ENCODE measurements at places on chromosomes 12 and 14. TPM values are rescaled to one million over a fixed set of nuclear protein-coding genes. Genes with fewer than 3 reads are reported as not detected.

The CEBPE gene
- total RNA-seq: not detected

The PLEKHD1 gene
- 0.07 TPM for total RNA-seq

The GNB3 gene
- total RNA-seq: 0.29 TPM

The A2M gene
- 0.17 TPM for total RNA-seq

The RTL1 gene
- total RNA-seq: not detected

The KRT77 gene
- not detected for total RNA-seq

The OTX2 gene
- total RNA-seq: not detected

The MTERF2 gene
- total RNA-seq: 2.9 TPM

The KRT78 gene
- not detected for total RNA-seq

The FOXA1 gene
- 8.2 TPM for total RNA-seq

The MAP1LC3B2 gene
- total RNA-seq: not detected

The KRT71 gene
- not detected for total RNA-seq

The KCNA5 gene
- not detected for total RNA-seq

The SLC24A4 gene
- total RNA-seq: not detected

The PLBD1 gene
- total RNA-seq: 14.2 TPM

DNA sequence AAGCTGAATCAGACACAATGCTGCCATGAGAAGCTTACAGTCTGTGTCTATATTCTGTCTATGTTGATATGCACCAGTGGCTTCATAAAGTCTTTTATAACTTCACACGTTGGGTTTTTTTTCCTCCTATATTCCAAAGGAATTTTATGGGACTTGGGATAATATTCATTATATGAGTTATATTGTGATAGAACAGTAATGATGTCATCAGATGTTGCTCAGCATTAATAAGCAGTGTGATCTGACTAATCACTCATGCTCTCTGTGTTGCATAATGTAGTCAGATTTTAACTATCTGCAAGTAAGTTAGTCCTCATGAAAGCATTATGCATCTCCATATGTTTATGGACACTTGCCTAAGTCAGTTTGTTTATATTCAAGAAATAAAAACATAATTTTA lies 159.6 kb downstream of the PLCZ1 start:
- DNase-seq: peak; percentile 49

- DNase-seq: no peak
Measured at GRCh38 chr12:48980953-48981756, 3.0 kb downstream of the WNT1 start.

- no peak for DNase-seq
Measured at GRCh38 chr12:92065018-92065499, 80.6 kb downstream of the BTG1 start.

GRCh38 chr14:75198291-75198933 lies 22.0 kb upstream of the TMED10 start:
- DNase-seq: no peak

GRCh38 chr14:68727315-68728047 lies 65.4 kb downstream of the ZFP36L1 start:
- DNase-seq: no peak

DNA sequence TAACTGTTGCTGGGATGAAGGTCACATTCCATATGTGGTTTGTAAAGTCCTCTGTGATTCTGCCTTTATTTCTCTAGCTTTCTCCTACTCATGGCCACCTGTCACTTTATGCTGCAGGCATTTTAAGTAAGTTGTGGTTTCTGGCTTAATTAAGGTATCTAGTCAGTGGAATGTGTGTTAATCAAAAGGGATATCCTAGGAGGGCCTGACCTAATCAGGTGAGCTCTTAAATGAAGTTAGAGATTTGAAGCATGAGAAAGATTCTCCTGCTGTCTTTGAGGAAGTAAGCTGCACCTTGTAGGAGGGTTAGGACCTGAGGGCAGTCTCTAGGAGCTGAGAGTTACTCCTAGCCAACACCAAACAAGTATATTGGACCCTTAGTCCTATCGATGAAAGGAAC lies 90.3 kb downstream of the ETNK1 start:
- DNase-seq: no peak

GRCh38 chr12:129028844-129029243 lies 175.6 kb downstream of the GLT1D1 start:
- DNase-seq: no peak

GRCh38 chr12:42652048-42652447 lies 62.5 kb upstream of the PRICKLE1 start:
- DNase-seq: peak; percentile 30

- DNase-seq: no peak
Measured at GRCh38 chr14:21263284-21264024, 5.8 kb downstream of the HNRNPC start.

GRCh38 chr14:99137913-99138571 lies 134.0 kb downstream of the BCL11B start:
- no peak for DNase-seq

GRCh38 chr12:71780237-71780822 lies 25.7 kb downstream of the RAB21 start:
- no peak for DNase-seq

DNA sequence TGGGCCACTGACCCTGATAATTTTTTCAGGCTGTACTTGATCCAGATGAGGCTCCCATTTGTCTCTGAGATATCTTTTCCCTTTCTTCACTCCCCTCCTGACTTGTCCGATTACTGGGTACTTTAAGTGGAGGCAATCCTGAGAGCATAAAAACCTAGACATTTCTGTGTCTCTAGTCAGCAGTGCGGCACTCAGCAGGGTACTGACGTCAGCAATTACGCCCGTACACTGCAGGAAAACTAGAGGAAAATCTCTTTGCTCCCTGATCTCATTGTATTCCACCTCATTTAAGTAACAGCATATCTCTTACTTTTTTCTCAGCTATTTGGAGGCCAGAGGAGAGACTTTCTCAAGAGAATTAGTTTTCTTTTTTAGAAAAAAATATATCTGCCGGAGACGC lies 315.5 kb upstream of the OR4E1 start:
- no peak for DNase-seq

GRCh38 chr14:100096656-100097055 lies 31.4 kb downstream of the EVL start:
- no peak for DNase-seq

DNA sequence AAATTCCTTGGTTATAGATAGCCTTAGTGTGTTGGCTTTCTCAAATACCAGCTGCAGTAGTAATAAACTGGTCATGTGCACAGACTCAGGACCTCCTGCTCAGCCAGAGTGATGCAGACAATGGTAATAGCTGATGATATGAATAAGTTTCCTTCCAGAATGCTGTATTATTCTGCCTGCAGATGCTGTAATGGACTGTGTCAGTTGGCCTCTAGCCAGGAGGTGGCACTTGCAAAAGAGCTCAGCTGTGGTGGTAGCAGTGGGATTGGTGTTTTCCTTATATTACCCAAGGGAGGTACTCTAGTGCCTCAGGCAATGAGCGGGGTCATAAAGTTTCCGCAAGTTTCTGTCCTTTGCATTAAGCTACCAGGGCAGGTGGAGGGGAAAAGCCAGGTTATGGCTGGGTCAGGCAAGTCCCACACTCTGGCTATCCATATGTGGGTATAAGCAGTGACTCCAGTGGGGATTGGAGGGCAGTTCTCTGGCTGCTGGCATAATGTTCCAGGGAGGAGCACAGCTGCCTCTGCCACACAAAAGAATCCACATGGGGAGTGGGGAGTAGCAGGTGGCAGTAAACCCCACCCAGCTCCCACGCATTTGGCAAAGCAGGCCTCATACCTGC lies 14.0 kb upstream of the MUCL1 start:
- no peak for DNase-seq

- no peak for DNase-seq
Measured at GRCh38 chr14:67018720-67019119, 170.5 kb upstream of the GARIN2 start.

DNA sequence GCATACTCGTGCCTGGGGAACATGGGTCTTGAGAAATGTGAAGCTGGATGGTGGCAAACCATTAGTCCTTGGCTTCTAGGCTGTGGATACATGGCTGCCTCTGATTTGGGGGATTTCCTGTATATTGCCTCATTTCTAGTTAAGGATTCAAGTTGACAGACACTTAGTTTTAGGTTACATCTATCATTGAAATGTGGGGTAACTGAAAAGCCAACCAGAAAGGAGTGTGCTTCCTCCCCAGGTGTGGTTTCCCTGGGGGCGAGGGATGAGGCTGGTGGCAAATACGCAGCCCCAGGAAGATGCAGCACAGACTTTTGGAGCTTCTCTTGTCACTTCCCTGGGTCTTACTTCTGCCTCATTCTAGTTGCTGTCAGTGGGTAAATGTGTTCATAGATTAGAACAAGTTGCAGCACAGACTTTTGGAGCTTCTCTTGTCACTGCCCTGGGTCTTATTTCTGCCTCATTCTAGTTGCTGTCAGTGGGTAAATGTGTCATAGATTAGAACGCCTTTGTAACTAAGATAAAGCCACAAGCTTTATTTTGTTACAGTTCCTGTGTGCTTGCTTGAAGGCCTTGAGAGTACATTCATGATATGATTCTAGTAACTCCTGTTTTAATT lies 85.1 kb downstream of the BORCS5 start:
- DNase-seq: no peak

- DNase-seq: no peak
Measured at GRCh38 chr12:6324936-6325750, 14.7 kb downstream of the PLEKHG6 start.

DNA sequence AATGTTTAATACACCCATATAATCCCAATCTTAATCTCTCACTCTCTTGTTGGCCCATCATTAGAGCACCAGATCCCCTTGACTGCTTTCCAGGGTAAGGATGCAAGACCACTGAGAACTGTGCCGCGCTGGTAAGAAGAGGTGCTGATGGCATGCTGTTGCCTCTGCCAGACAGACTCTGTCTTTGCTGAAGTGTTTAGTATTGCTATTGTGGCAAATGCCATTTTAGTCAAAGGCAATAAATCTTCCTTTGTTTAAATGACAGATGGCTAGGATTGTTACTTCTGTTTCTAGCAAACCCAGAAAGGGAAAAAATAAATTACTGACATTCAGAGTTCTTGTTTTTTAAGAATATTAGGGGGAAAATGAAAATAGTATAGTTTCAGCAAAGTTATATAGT lies 152.3 kb downstream of the MON2 start:
- DNase-seq: no peak

- no peak for DNase-seq
Measured at GRCh38 chr14:88842414-88842813, 18.0 kb downstream of the TTC8 start.

DNA sequence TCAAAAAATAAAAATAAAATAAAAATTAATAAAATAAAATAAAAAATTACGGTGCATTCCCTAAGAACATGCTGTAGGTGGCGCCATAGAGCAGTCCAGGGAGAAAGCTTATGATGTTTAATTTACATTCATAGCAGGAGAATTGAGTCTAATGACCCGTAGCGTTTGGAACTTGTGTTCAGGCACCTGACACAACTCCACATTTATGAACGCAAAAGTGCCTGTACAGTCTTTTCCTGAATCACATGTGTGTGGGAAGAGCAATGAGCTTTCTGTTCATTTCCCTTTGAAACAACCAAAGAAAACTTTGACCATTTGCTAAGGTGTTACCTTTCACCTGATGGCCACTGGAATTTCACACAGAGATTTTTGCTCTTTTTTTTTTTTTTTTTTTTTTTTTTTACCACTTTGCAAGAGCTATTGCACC lies 60.6 kb upstream of the KCNA1 start:
- DNase-seq: no peak

- DNase-seq: no peak
Measured at GRCh38 chr14:76267322-76268046, 108.5 kb upstream of the ESRRB start.

GRCh38 chr14:68741477-68741791 lies 51.4 kb downstream of the ZFP36L1 start:
- DNase-seq: no peak

- DNase-seq: no peak
Measured at GRCh38 chr14:89858089-89858488, 96.4 kb downstream of the EFCAB11 start.

DNA sequence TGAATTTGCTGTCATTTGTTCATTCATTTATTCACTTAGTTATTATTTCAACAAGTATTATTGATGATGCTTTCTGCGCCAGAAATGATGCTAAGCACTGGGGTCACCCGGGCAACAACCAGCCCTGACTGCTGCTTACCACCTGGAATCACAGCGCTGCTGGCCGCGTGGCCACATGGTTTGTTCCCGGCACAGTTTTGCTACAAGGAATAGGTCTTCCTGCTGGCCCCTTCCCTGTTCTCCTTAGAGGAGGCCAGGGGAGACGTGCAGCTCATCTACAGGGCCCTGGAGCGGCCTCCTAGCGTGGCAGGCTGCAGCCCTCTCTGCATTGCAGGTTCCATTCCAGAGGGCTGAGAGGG lies 7.0 kb downstream of the JDP2 start:
- DNase-seq: no peak

- DNase-seq: no peak
Measured at GRCh38 chr14:35534873-35535482, 1.0 kb downstream of the INSM2 start.

DNA sequence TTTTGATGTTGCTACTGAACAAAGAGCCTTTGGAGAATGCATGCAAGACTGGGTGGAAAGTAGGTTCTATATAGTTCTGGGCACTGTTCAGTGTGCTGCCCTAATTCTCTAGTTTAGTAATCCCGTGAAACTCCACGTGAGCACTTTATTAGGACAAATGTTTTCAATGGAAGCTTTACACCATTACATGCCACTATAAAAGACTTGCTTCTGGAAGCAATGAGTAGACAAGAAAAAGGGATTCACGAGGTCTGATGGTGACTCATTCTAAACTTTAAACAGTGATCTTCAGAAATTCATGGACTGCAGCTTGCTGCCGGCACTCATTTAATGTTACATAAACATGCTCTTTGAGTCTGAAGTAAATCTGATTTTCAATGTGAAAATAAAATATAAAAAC lies 22.3 kb downstream of the ATG14 start:
- no peak for DNase-seq

DNA sequence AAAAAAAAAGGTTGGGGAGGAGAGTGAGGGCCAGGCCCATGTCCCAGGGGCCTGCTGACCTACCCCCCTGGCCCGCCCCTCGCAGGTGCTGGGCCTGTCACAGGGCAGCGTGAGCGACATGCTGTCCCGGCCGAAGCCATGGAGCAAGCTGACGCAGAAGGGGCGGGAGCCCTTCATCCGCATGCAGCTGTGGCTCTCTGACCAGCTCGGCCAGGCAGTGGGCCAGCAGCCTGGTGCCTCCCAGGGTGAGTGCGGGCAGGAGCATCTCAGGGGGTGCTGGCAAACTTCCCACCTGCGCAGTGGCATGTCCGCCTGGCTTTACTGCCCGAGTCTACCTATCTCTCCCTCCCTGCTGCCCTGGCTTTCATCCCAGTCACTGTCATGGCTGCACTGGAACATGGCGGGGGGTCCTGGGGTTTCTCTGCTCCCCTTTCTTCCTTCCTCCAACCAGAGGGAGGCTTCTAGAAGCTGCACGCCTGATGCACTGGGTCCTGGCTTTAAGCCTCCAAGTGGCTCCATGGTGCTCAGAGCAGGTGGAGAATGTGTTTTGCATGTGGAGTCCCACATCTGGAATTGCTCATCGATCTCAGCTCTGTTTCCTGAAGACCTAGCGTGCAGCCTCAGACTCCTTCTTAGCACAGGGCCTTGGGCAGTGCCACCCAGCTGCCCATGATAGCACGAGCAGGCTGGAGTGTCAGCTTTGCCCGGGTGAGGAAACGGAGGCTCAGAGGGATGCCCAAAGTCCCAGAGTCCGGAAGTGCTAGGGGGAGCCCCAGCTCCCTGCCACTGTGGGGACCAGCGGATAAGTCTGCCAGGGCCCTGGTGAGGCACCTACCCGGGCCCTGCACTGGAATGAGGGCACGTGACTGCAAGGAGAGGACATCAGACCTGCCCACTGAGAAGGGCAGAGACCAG lies 46.3 kb downstream of the PHETA1 start:
- no peak for DNase-seq

Data from epithelial cell of proximal tubule (primary cell).